D341Med (cell line): ENCODE measurements at places on chromosomes 6 and 20.

DNA sequence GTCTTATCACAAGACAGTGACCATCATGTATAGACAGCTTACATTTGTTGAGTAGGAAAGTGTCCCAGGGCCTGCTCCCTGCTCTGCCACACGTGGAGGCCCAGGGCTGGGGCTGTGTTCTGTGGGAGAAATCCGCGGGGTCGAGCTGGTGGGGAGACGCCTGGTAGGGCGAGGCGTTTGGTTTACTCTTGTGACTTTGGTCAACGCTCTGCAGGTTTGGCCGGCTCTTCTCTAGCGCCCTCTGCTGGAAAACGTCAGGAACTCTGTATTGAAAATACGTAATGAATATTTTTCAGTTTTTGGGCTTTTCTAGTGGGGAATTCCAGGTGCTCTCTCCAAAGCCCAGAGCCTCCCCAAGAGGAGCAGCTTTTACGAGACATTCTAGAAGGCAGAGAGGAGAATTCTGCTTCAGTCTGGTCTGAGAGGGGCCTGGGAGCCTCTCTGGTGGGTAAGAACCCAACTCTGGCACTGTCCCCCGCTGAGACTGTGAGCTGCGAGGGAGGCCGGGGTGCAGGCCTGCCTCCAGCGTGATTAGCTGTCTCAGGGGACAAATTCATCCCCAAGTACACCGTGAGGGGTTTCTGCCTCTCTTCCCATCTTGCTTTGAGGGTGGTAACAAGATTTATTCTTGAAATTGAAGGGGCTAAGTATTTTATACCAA lies 112.6 kb upstream of the RALGAPA2 start:
- peak; percentile 84 for DNase-seq

DNA sequence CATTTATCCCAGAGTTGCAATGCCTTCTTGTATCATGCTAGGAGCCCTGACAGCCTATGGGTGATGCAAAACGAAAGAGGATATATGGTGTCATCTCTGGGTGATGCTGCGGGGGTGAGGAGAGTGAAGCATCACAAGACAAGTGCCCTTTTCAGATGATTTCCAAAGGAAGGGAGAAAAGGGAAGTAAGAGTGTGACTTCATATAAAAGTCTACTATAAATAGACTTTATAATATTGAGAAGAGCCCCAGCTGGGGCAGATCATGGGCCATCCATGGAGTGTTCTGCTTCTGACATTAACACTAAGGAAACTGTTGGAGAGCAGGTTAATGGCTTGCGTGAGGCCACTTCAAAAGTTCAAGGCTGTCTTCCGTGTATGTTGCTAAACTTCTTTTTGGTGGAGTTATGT lies 4.4 kb downstream of the CD83 start:
- DNase-seq = no peak

DNA sequence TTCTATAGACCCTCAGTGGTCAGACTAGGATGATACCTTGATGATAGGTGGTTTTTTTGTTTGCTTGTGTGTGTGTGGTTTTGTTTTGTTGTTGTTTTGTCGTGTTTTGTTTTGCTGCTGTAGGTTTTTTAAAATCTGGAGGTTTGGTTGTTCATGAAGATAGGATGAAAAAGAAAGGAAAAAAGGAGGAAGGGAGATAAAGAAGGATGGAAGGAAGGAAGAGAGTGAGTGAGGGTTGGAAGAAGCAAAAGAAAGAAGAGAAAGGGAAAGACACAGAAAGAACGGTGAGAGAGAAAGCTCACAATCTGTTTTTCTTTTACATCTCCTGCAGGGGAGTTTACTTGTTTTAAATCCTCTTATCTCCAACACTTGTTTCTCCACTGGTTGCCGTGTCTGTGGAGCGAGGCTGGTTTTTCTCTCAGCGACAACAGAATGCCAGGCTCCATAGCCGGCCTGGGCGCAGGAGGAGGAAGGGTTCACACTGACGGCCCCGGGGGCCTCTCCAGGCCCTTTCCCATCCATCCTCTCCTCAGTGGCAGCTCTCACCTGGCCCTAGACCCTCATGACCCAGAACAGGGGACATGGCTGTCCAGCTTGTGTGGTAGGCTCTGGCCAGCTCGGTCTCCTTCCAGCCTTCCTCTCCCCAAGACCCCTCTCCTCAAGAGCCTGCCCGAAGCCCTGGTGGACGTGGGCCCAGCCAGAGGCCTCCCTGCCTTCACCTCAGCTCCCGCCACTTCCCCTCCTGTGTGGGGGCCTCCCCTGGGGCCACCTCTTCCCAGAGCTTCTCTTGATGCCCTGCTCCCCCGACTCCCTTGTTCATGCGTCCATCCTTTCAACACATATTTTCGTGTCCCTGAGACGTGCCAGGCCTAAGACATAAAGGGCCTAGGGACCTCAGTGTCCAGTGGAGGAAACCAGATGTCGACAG lies 168.4 kb downstream of the VEGFA start:
- DNase-seq = no peak

DNA sequence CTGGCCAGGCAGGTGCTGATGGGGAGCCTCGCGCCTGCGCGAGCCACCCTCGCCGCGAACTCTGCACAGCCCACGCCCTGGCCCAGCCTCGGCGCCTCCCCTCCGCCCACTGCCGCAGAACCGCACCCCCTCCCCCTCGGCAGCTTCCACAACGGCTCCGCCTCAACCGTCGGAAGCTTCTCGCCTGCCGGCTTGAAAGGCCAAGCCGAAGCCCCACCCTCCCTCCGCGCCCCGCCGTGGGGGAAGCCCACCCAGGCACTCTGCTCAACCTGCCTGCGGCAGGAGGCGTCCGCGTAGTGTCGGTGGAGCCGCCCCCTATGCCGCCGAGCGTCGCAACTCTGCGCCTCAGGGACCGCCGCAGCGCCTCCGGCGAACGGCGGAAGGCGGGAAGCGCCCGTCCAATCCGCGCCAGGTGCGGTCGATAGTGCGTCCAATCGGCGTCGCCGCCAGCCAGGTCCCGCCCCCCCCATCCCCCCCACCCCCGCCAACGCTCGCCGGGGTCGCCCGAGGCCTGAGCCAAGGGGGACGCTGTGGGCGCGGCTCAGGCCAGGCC lies at the start of gene SYCP2:
Gene SYCP2, minus strand, starts transcription at position 342 of the 553 bp plus-strand sequence. CDS start 11,224 bp downstream, outside the sequence.
- peak; percentile 20 for DNase-seq
